ENCODE measurements at places on chromosomes 6 and 20.

DNA sequence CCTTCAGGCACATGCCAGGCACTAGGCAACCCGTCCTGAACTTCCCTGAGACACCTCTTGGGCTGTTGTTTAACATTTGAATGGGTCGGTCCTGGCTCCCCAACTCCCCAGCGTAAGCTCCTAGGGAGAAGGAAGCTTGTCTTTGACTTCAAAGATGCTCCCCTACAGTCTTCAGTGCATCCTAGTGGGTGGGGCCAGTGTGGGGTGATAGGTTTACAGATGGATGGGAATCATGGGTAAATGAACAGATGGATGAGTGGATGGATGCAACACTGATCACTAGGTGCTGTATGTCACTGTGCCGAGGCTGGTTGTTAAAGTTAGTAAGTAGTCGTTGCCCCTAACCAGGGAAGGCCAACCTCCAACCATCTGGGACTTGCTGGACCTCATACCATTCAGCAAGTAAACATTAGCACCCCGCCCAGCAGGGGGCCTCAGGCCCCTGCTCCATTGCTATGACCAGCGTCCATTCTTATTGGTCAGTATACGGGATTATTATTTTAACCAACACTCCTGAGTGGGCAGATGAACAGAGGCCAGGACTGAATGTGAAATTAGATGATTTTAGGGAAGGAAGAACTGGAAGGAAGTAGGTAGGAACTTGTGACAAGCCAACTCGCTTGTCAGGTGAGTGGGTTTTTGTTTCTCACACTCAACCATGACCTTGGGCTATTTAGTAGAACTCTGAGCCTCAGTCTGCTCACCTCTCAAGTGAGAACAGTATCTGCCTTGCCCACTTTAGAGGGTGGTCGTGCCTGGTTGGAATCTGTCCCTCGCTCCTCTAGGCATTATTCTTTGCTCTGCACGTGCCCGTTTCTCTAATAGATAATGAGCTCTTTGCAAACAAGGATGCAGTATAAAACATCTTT, 82.9 kb upstream of the FOXP4 start:
- DNase-seq: no peak

GRCh38 chr20:23820493-23820892, 6.0 kb downstream of the CST2 start:
- DNase-seq: no peak

GRCh38 chr6:128491100-128491581, 29.3 kb downstream of the PTPRK start:
- DNase-seq: no peak

DNA sequence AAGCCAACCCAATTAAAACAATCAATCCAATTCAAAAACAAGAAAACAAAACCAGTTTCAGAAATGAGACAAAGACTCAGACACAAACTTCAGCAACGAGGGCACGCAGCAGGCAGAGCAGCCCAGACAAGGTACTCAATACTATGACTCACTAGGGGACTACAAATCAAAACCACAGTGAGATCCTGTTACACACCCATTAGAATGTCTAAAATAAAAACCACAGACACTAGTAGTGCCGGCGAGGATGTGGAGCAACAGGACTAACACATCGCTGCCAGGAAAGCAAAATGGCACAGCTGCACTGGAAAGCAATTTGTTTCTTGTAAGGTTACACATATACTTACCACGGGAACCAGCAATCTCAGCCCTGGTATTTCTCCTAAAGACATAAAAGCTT, 28.4 kb upstream of the MAS1L start:
- DNase-seq: peak; percentile 4

DNA sequence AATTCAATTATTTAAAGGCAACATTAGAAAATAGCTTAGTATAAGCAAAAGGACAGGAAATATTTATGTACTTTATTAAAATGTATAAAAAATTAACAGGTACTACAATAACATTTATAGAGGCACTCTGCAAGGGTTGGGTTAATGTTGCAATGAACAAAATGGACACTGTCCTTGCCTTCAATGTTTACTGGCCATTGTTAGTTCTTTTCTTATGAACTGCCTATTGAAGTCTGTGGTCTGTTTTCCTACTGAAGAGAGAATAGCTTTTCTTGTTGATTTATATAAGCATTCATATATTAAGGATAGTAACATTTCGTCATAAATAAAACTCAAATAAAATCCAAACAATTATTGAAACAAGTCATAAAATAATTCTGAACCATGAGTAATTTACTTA, 135.3 kb upstream of the BEND6 start:
- DNase-seq: no peak

All from DMS 273 treated with DMSO at 0.1 percent for 48 hours (cell line).